EL (cell line): ENCODE measurements at places on chromosomes 4 and X.

DNA sequence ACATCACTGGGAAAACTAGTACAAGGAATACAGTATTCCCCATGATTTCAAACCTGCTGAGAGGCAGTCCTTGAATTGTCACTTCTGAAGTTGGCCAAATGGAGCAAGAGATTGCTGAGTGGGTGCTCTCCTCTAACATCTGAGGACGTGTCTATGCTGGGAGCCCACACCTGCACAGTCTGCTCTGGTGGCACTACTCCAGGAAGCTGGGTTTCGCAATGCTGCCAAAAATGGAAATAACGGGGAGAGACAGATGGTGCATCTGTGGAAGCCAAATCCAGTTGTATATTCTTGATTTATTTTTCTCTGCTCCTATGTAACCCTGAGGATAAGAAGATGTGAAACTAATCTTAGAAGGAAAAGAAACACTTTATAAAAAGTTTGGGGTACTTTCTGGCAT, 240.1 kb upstream of the CTSO start:
- DNase-seq = no peak

GRCh38 chr4:186644311-186644638, 79.4 kb downstream of the FAT1 start:
- no peak for DNase-seq

- DNase-seq = no peak
Measured at GRCh38 chr4:1238676-1239000, 10.3 kb downstream of the CTBP1 start.

GRCh38 chr4:27770895-27771294, 910.3 kb downstream of the STIM2 start:
- DNase-seq = no peak

DNA sequence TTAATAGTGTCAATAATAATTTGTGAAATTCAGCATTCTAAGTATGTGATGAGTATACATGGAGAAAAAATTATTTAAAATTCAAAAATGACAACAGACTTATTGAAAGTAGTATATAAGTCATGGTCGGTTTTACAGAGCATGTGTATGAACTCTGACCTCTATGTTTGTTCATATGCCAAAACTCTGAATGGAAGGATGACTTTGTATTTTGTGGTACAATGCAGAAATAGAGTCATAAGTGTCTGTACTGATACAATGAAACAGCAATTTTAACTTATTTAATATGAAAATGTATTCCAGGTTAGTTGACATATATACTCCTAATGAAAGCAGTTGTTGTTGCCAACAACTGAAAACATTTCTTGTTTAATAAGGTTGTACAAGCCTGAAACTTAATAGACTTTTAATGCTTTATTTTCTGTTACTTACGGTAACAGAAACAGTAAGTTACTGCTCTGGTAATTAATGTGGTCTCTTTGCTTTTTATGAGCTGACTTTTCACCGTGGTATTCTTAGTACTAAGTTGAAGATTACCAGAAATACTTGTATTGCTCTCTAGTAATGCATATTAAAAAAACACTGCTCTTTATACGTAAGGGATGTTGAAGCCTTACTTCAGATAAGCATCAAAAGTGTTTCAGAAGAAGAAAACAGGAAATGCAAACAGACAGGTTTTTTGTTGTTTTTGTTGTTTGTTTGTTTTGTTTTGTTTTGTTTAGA, 1.9 kb downstream of the UBE2K start:
- DNase-seq = peak; percentile 40

GRCh38 chr4:118939169-118939783, 50.6 kb downstream of the SYNPO2 start:
- DNase-seq = no peak

DNA sequence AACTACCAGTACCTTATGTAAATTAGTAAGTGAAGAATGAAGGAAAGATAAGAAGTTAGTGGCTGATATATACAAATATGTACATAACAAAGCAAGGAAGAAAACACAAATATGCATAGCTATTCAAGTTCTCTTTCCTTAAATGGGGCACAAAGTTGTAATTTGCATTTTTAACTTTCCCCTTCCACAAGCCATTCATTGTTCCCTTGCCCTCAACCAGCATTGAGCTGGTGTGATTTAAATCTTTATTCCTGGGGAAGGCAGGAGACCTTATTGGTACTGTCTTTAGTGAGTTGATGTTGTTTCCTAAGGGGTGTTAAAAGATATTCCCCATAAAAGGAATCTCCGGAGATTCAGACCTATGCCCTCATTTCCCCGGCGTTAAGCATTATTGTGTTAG, 735.3 kb downstream of the PCDH18 start:
- DNase-seq = no peak

DNA sequence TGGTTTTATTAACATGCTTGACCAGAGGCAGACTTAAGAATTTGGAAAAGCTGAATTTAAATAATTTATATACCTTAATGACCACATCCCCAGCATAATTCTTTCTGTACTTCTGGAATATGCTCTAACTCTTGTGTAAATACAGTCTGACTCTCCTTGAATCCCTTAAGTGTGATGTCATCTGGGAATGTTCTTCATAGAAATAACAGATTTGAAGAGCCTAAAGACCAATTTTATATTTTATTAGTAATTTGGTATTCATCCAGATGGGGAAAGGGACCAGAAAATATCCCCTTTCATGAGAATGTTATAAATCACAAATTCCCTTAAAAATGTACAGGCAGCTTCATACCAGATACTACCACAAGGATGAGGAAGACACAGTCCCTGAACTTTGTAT, 58.3 kb downstream of the KCNIP4 start:
- no peak for DNase-seq

GRCh38 chrX:19291086-19291485, 52.6 kb upstream of the PDHA1 start:
- DNase-seq = no peak

DNA sequence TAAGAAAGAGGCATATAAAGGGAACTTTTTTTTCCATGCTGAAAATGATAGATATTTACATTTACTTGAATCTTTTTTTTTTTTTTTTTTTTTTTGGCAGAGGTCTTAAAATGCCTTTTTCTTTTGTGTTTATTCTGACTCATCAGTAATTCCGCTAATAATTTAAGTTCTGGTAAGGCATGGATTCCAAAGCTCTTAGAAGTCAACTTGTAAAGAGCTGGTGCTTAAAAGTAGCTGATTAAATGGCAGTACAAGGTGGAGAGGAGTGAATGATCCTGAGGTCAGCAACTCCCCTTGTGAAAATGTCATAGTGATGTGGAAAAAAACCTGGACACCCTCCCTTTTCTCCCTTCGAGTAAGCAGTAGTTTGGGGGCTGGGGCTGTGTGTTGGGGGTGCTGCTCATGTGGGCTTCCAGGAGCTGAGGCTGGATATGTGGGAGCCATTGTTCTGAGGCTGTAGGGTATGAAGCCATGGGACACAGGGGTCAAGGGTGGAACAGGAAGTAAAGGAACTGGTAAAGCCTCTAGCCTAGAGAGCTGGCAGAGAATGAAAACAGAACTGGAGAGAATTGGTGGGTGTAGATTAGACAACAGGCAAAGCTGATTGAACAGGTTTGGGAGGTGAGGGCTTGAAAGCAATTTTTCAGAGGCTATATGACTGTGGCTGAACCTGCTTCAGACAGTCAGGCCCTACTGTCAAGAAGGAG, 41.0 kb upstream of the PITX2 start:
- DNase-seq = peak; percentile 76

DNA sequence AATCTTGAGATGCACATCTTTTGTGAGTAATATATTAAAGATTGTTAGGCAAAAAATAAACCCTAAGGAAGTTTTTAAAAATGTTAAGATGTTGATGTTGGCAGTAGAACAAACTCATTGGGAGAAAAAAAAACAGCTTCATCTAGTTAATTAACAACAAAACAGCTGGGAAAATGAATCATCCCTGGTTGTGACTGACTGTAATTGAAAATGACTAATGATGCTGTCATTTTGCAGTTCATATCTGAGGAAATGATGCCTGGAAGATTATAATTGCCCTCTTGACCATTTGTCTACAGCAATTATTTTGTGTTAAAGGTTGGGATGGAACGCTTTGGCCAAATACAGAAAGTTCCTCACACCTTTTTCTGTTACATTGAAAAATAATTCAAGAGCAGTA, 760.4 kb upstream of the FTHL17 start:
- no peak for DNase-seq

DNA sequence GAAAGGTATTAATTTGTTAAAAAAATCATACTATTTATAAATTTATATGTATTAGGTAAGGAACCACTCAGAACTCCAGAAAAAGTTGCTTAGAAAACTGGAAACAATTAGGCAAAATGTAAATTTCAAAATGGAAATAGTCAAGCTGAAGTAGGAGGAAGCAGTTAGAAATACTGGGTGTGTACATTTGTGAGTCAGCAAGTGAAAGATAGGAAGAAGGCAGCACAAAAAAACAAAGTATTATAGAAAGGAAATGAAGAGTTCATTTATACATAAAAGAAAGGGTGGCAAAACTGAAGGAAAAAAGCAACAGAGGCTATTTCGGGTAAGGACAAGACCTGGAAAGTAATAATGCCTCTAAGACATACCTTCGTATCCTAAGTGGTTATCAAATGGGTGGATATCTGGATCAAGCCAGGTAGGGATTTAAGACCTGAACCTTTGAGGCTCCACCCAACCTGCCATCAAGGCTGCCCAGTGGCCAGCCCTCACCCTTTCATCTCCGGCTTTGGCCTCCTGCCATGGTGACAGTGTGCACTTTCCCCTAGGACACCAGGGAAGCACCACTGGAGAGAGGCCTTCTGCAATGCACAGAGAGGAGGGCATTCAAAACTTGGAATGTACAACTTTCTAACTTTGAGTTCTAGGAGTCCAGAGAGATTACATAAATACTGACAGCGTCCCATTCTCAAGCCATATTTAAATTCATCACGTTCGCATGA, at the start of gene LRRC66:
Gene LRRC66 (minus strand): TSS at position 428 of the 722 bp plus-strand sequence. CDS start 2,750 bp downstream, outside the sequence.
- DNase-seq = no peak

GRCh38 chr4:6453688-6453990, 18.8 kb downstream of the PPP2R2C start:
- DNase-seq = no peak

DNA sequence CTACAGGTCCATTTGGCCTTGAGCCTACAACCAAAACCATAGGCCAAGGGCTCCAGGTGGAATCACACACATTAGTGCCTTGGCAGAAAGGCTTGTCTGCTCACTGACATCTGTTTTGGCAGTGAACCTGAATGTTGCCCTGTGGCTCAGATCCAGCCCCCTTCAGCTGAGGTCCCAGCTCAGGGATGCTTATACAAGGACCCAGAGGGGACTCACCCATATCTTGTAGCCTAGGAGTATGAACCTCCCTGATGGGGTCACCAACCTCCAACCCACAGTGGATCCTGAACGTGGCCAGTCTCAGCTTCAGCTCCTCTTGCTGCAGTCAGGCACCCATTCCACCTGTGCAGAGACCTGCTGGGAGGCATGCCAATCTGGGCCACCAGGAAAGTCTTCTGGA, 50.8 kb upstream of the HMX1 start:
- DNase-seq = no peak

GRCh38 chrX:144586756-144587155, 660.5 kb upstream of the SPANXN1 start:
- no peak for DNase-seq

DNA sequence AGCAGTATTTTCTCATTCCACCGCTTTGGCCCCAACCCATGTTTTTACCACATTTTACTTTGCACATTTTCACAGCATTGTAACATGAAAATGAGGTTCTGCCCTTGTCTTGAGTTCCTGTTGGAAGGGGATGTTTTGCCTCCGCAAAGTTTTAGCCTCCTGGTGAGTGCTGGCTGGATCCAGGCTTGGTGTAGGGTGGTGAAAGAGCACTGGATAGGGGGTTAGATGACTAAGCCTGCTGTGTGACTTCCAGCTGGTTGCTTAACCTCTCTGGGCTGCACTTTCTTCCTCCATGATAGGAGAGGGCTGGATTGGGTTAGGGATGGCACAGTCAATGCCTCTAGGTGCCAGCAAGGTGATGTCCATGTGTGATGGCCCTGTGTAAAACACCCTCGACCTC, 28.9 kb downstream of the CYTL1 start:
- no peak for DNase-seq

GRCh38 chr4:89221167-89221867, 86.3 kb downstream of the GPRIN3 start:
- no peak for DNase-seq

- DNase-seq = no peak
Measured at GRCh38 chr4:32564626-32565025, 1844.5 kb downstream of the PCDH7 start.

- no peak for DNase-seq
Measured at GRCh38 chr4:162874748-162875147, 291.9 kb downstream of the NAF1 start.

- no peak for DNase-seq
Measured at GRCh38 chr4:146229406-146229805, 15.1 kb downstream of the REELD1 start.

DNA sequence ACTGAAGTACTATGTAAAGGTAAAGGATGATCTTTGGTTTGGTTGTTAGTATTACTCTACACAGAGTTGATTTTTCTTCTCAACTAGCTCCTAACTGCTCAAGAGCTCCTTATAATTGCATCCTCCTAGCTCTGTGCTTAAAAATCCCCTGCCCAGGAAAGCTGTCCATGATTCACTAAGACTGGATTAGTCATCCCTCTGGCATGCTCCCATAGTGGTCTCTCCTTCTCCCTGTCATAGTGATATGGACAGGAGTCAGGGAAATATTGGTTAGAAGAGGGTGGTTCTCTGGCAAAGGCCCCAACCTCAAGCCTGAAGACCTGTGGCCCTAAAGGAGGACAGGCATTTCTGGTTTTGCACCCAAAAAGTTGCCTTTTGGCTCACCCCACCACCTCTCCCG, 242.3 kb upstream of the KCNIP4 start:
- DNase-seq = peak; percentile 90

DNA sequence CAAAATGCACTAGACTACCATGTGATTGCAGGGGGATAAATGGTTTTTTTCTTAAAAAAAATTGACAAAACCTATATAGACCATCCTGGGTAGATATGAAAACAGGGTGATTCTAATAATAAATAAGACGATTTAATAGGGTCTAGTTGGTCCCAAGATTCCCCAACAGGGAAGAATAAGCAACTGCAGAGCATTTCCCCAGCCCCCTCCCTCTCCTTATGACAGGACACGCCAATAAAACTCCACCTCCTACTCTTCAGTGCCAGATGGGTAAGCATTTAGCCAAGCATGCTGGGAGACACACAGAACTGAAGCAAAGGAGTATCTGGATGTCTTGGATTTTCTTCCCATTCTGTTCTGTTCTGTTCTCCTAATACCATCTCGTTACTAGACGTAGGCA, at the start of gene BRS3:
Gene BRS3 (plus strand): TSS at position 301 of the 400 bp plus-strand sequence. CDS start 168 bp downstream, outside the sequence.
- DNase-seq = no peak

DNA sequence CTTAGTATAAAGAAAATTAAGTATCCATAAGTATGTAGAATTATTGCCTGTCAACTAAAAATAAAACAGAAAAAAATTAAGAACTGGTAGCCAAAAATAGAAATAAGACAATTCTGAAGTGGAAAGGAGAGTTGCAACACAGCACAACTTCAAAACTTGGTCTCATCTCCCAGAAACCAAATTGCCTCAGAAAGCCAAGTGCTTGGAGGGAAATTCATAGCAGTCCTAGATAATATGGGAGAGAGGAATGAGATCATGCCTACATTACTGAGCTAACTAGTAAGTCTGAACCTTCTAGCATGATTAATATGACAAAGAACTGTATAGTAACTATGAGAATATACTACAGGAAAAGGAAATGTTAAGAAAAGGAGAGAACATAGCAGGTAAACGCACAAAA, 256.5 kb downstream of the LDB2 start:
- DNase-seq = peak; percentile 21
